ENCODE measurements at places on chromosomes 3 and 15.

GRCh38 chr3:9731206-9732079 is at the start of gene BRPF1:
Gene BRPF1 (plus strand): TSS chr3:9731735. CDS start chr3:9734141, 2,406 bp downstream.
- peak; percentile 69 for DNase-seq

DNA sequence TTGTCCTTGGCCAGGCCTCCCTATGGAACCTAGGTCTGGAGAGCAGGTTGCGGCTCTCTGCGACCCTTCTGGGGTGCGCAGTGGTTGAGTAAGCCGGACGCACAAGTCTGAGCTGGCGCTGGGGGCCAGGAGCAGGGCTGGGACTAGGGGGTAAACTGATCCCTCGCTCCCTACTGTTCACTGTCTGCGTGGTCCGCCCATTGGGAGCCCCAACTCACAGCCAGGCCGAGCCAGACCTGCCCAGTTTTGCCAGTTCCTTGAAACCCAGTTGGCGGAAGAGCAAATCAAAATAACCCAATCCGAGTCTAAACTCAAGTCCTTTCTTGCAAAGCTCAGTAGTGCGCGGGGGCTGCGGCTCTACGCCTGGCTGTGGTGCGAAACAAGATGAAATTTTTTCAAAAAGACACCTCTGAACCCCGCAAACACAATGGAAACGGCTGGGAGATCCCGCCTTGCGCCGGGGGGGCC is 17.5 kb downstream of the RGMA start:
- no peak for DNase-seq

GRCh38 chr3:98602078-98602678 is 8.8 kb upstream of the CPOX start:
- DNase-seq: peak; percentile 10

GRCh38 chr3:69320871-69321271 is 65.0 kb downstream of the FRMD4B start:
- no peak for DNase-seq

DNA sequence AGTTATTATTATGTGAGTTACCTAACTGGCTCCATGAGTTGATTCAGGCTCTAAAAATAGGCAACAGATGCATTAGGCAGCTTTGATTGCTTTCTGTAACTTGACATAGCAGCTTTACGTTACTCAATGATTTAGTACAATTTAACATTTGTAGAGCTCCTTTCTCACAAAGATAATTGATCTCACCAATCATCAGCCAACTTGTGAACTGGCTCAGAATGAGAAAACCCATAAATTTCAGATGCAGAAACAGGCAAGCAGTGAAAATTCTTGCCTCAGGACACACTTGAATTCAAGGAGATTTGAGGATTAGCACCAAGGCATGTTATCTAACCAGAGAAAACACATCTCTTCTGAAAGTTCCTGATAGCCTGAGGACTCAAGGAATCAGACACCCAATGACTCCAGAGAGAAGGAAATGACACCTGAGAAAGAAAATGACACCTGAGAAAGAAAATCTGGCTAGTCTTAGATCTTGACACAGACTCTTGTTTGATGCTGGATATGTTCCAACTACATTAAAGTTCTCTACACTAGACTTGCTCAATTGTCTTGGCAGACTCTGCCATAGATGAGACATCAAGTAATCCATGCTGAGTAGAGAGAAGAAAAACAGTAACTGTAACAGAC is 315.1 kb upstream of the CBLB start:
- no peak for DNase-seq

Measured in NCI-H187 treated with DMSO at 0.1 percent for 48 hours (cell line).